ENCODE measurements at places on chromosomes 2 and 18.

GRCh38 chr18:811182-811891, 705 bp downstream of the YES1 start:
- no peak for DNase-seq

DNA sequence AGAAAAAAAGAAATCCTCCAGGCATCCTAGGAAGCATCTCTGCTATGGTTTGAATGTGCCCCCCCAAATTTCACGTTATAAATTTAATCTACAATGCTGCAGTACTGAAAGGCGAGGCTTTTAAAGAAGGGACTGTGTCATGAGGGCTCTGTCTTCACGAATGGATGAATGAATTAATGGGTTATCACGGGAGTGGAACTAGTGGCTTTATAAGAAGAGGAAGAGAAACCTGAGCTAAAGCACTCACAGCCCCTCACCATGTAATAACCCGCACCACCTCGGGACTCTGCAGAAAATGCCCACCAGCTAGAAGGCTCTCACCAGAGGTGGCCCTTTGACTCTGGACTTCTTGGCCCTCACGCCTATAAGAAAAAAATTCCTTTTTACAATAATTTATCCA, 27.6 kb downstream of the RNU4ATAC start:
- DNase-seq: no peak

DNA sequence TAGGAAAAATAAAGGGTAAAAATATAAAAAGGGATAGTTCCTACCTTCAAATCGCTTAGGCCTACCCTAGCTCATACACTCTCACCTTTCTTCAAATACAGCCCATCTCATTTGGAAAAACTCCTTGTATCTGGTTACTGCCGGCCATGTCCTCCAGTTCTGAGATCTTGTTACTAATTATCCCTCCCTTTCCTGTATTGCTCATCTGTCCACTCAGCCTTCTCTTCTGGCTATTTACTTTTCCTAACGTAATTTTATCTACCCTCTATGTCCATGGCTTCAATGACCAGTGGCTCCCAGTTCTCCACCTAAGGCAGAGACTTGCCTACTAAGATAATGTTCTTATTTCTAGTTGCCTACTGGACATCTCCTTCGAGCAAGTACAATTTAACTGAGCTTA, 342.9 kb upstream of the ACVR2A start:
- DNase-seq: no peak

DNA sequence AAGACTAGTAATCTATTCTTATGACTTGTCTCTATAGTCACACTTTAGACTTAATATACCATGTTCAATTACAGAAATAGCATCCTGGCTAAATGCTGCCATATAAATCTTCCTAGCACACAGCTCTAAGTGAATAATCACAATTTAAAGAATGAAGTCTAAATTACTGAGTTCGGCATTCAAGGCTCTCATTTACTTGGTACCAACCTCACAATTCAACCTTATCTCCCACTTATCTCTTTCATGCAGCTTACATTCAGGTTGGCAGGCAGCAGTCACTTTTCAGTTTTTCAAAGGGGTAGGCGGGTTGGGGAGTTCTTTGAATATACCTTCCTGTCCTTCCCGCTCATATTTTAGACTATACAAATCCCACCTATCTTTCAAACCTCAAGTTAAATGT, 1.5 kb downstream of the MMADHC start:
- DNase-seq: no peak

DNA sequence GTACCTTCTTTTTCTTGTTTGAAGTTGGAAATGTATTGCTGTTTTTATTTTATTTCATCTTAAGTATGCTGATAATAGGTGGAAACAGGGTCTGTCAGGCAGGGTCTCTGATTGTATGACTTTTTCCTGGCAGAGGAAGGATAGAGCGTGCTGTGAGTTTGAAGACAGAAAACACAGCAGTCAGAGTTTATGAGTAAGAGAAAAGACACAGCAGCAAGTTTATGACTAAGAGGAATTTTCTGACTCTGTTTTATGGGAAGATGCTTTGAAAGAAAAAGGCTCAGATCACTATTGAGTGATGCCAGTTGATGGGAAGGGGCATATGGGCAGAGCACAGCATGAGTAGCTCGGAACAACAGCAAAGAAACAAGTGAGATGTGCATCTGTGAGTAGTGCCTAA, 379.1 kb downstream of the MEIS1 start:
- no peak for DNase-seq

DNA sequence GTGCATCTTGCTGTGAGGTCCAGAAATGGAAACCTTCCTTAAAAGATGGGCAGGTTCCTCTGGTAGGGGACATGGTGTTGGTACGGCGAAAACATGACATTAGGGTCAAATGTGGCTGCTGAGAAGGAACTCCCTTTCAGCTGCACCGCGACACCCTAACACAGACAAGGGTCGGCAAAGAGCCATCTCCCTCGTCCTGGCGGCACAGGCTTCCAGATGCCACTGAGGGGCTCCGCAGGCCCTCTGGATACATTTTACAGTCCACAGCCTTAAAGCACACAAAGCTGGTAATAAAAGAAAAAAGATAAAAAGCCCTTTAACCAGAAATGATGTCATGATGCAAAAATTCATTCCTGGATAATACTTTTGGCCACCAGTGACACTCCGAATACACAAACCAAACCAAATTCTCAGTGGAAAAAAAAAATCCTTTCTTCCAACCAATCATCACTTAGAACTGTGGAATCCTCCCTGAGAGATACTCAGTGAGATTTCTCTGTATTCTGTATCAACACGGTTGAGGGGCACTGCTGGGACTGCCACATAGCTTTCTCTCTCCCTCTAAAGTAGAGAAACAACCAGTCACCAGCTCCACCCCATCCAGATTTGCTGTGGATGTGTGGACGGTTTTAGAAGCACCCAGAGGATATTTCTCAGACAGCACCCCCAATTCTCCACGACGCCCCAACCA, 174.8 kb downstream of the HDAC4 start:
- DNase-seq: no peak
